Stimulated activated naive CD4-positive, alpha-beta T cell treated with Interleukin-2 at 50 U/mL for 16 hours (primary cell): ENCODE measurements at places on chromosomes 12 and 14.

DNA sequence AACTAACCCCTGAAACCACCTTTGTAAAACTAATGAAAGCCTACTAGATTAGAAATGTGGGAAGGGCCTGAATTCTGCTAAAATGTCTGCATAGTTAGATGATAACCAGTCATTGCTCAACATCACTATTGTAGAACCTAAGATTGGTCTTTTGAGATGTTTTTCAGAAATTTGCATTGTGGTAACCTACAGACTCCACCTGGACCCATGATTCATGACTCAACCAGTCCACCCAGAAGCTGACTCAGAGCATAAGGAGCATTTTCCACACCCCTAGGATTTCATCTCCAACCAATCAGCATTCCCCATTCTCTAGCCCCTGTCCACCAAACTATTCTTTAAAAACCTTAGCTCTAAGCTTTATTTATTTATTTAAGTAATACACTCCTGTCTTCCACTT, 30.4 kb upstream of the CHGA start:
- no peak for DNase-seq

- no peak for DNase-seq
These were observed 1.5 kb upstream of the SRRM4 start for GRCh38 chr12:118979763-118980406.

DNA sequence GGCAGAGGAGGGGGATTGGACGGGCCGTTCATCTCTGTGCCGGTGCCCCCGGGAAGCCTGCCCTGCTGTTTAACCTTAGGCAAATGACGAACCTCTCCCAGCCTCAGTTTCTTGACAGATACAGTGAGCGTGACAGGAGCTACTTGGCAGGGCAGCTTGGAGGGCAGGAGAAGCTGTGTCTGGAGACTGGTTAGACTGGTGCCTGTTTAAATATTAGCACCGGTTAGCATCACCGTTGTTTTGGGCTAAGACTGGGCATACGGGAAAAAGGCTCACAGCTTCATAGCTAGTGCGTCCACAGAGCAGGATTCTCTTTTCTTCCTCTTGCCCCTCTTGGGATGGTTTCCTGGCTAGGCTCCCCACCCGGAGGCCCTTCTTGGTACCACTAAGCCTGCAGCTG, 38.7 kb downstream of the RHOF start:
- no peak for DNase-seq

DNA sequence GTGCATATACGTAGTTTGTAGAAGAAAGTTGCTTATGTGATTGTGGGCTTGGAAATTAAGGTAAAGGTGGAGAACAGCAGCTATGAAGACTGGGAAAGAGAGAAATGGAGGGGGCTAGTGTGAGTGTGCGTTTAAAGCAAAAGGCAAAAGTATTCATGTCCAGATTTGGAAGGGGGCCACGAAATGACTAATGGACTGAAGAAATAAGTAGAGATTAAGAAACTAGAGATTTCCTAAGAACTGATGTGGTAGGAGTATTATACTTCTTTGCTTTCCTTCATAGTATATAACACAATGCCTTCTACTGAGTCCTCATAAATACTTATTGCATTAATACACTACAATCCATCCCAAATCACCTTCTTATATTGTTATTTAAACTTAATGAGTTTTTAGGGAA, 298.6 kb upstream of the NOVA1 start:
- DNase-seq = no peak

GRCh38 chr14:33241331-33241730, 302.7 kb downstream of the NPAS3 start:
- no peak for DNase-seq

GRCh38 chr12:94265539-94265938, 117.2 kb downstream of the PLXNC1 start:
- no peak for DNase-seq

- DNase-seq = peak; percentile 39
These were observed 1.1 kb upstream of the YY1 start for GRCh38 chr14:100237735-100238418.
